Fibroblast of gingiva (primary cell): ENCODE measurements at places on chromosomes 7 and 10.

GRCh38 chr7:157652954-157653826, 316.4 kb downstream of the DNAJB6 start:
- no peak for DNase-seq

- no peak for DNase-seq
Observed at GRCh38 chr7:128076196-128076795, 45.1 kb upstream of the LRRC4 start.

DNA sequence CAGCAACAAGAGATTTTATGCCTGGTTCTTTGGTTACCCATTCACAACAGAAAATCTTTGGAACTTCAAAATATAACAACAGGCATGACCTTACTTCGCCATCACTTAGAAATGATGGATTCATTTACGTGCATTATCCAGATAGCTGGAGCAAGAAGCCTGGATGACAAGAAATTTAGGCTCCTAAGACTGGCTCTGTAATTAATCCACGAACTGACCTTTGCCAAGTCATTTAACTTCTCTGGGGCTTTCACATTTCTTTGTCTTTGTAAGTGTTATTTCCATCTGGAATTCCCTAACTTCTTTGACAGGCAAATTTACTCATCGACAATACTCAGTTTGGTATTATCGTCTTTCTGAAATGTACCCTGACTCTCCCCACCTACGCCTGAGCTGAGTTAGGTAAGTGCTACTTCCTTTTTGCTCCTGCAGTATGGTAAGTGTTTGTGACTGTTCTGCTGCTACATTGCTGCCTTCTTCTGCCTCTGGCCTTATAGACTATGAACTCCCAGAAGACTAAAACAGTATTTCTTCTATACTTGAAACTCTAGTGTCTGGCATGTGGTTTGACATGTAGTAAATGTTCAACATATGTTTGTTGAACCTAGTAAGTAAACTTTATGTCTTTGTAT, 5.5 kb upstream of the MDFIC start:
- no peak for DNase-seq

- DNase-seq = no peak
Observed at GRCh38 chr7:40680657-40681056, 545.9 kb downstream of the SUGCT start.

GRCh38 chr7:146655928-146656797, 539.6 kb downstream of the CNTNAP2 start:
- DNase-seq = no peak

- DNase-seq = no peak
Observed at GRCh38 chr10:30806850-30807249, 177.3 kb upstream of the LYZL2 start.

- DNase-seq = no peak
Observed at GRCh38 chr7:127818306-127818705, 166.3 kb downstream of the SND1 start.

DNA sequence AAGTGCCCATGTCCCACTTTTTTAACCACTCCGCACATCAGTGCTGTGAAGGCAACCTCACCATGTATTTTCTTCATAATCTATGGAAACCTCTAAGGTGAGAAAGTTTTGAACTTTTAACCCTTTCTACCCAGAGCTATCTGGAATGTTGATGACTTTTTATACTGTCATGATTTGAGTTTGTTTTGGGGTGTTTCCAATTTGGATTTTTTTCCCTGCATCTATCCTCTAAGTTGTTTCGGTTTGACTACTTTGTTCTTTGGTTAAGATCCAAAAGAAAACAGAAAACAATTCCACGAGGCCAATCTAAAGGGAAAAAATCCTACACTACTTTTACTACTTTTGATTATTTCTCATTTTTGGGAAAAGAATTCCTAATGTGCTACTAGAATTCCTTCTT, 279.7 kb downstream of the USP6NL start:
- DNase-seq = no peak

DNA sequence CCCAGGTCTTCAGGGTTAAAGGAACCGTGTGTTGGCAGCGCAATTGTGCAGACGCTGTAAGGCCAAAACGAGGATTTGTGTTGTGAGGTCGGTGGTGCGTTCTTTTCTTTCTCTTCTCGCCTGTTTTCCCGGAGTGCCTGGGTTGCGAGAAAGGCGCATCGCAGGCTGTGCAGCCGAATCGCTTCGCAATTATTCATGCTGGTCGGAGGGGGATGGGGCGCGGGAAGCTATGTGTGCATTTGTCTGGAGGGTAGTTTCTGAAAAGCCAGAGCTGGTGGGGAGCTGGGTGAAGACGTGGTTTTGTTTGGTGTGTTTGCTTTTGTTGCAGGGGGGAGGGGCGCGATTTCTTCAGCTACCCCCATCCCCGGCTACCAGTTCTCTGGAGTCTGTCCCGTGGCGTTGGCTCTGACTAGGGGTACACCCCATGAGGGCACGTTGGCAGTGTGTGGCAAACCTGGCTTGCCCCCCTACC, 2.1 kb downstream of the MXI1 start:
- peak; percentile 25 for DNase-seq

GRCh38 chr10:3951993-3952392, 167.0 kb upstream of the KLF6 start:
- DNase-seq = no peak

- DNase-seq = no peak
Observed at GRCh38 chr7:131544449-131545301, 11.8 kb downstream of the PODXL start.

- no peak for DNase-seq
Observed at GRCh38 chr10:65765006-65765541, 1160.8 kb upstream of the LRRTM3 start.

DNA sequence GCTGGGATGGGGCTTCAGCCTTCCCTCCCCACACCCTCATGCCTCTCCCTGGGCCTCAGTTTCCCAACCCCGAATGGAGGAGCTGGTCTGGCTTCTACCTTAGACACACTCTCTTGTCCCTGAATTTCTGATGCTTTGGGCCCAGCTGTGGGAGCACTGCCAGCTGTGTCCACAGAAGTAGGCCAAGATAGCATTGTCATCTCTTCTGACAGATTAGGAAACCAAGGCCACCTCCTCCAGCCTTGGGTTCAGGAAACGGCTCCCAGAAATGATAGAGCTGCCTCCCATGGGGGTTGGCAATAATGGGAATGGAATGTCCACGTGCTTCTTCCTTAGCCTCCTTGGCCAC, 1.3 kb downstream of the PPIF start:
- peak; percentile 26 for DNase-seq

- no peak for DNase-seq
Observed at GRCh38 chr10:61211468-61211867, 241.7 kb downstream of the TMEM26 start.

DNA sequence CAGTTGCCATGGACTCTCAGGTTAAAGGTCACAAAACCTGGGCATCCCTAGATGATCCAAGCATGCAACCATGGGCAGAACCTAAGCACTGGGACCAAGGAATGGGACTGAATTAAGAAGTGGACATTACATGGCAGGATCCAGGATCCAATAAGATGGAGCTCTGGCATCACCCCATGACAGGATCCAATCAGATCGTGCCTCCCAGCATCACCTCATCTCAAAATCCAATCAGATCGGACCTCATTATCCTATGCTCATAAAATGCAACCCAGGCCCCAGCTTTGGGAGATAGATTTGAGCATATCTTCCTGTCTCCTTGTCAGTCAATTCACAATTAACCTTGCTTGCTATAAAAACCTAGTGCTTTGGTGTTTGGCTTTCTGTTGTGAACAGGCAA, 616.1 kb downstream of the PARD3 start:
- DNase-seq = no peak

GRCh38 chr7:77425101-77426051, 9.2 kb upstream of the GSAP start:
- no peak for DNase-seq

DNA sequence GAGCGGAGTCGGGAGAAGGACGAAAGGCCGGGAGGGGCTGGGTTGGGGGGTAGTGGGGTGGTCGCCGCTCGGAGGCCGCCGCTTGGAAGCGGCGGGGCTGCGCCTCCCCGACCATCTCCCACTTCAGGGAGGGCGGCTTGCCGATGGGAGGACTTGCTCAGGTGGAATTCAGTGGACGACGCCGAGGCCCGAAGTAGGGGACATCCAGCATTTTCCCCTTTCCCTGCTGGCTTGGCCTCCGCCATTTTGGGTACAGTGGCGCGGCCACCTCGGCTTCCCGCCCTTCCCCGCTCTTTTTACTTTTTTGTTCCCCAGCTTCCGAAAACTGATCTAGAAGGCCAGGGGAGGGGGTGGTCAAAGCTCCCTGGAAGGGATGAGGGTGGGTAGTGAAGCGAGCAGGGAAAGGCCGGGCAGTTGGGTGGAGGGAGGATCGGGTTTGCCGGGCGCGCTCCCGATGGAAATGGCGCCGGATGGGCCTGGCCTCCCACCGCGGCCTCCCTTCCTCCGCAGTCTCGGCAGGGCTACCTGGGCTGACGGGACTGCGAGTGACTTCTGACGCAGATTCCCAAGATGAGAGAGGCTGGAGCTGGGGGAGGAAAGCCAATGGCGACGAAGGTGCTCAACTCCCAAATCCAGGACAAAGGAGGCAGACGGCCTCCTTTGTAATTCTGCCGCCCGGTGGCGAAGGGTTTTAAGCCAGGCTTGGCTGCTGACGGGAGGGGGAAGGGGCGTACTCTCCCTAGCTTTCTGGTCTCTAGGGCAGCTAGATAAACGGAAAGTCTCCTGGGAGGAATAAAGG, at the start of gene PBLD:
Gene PBLD (minus strand): TSS at position 670 of the 799 bp plus-strand sequence. CDS start 26,084 bp downstream, outside the sequence.
- peak; percentile 73 for DNase-seq

DNA sequence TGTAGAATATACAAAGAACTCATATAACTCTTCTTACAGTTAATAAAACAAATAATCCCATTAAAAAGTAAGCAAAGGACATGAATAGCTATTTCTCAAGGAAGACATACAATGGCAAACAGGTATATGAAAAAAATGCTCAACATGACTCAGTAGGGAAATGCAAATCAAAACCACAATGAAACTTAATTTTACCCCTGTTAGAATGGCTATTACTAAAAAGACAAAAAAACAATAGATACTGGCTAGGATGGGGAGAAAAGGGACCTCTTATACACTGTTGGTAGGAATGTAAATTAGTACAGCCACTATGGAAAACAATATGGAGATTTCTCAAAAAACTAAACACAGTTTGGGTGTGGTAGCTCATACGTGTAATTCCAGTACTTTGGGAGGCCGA, 37.8 kb downstream of the HERPUD2 start:
- DNase-seq = no peak

GRCh38 chr10:21372651-21373410, 152.7 kb downstream of the SKIDA1 start:
- peak; percentile 77 for DNase-seq

GRCh38 chr7:94514140-94514889, 4.7 kb downstream of the CASD1 start:
- no peak for DNase-seq

DNA sequence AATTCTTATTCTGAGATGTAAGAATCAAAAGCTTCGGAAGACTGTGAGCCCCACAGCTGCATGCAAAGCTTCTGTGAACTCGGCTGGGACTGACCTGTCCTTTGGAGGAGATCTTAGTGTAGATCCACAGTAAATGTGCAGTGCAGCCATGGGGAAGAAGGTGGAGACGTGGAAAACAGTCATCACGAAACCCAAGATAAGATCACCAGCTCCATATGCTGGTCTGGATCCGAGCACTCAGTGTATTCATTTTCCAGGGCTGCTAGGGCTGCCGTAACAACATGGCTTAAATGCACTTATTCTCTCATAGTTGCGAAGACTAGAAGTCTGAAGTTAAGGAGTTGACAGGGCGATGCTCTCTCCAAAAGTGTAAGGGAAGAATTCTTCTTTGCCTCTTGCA, 143.0 kb upstream of the TCF7L2 start:
- no peak for DNase-seq

- DNase-seq = no peak
Observed at GRCh38 chr7:20865684-20866083, 79.0 kb upstream of the SP8 start.

GRCh38 chr7:113752289-113752688, 166.5 kb downstream of the PPP1R3A start:
- DNase-seq = no peak

- DNase-seq = no peak
Observed at GRCh38 chr7:20482071-20482470, 133.4 kb upstream of the ABCB5 start.

- no peak for DNase-seq
Observed at GRCh38 chr10:44385026-44385695, at the start of gene CXCL12. Gene CXCL12 (minus strand): TSS chr10:44385097. CDS start chr10:44385005, 92 bp downstream.

GRCh38 chr10:18723801-18724200, 64.6 kb downstream of the ARL5B start:
- DNase-seq = no peak
